Activated T-helper 1 cell treated with anti-CD3 and anti-CD28 coated beads, Interleukin-12 subunit alpha, Interleukin-12 subunit beta, Interleukin-2, Interleukin-4 antibody, amounts not matched to agents 30 ng/mL and 10 ng/mL and 1 ng/mL, durations not matched to agents 14 hours and 24 hours and 36 hours (primary cell): ENCODE measurements at places on chromosomes 11 and 22. TPM values are rescaled to one million over a fixed set of nuclear protein-coding genes. Genes with fewer than 3 reads are reported as not detected.

- DNase-seq: no peak
These were observed 911.9 kb downstream of the METTL15 start for GRCh38 chr11:29019960-29020683.

Gene ZFP91
- total RNA-seq: 59.2 and 60.2 TPM in 2 replicates

Gene CCDC116
- total RNA-seq: 0.54 and 0.73 TPM in 2 replicates

GRCh38 chr11:72820439-72821139 is 6.4 kb downstream of the ATG16L2 start:
- DNase-seq: no peak

Gene NDUFS8
- 137 and 144 TPM in 2 replicates for total RNA-seq

DNA sequence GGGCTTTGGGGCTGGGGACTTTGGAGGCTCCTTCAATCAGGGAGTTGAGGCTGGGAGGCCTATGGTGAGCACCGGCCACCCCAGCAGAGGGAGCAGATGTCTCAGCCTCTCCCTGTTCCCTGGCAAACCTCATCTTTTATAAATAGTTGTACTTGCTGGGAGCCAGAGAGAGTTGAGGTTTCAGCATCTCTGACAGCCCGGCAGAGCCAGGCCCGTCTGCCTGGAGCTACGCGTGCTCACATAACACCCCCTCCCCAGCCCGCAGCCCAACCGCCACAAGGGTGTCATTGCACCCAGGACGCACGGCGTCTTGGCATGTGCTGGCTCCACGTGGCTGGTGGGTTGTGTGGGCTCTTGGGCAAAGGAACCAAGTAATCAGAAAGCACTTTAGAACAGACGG is 127.1 kb downstream of the CHST1 start:
- no peak for DNase-seq

Gene CCDC87
- total RNA-seq: 0.29 and 0.37 TPM in 2 replicates

Gene KCTD14
- total RNA-seq: 0.16 and 0.49 TPM in 2 replicates

DNA sequence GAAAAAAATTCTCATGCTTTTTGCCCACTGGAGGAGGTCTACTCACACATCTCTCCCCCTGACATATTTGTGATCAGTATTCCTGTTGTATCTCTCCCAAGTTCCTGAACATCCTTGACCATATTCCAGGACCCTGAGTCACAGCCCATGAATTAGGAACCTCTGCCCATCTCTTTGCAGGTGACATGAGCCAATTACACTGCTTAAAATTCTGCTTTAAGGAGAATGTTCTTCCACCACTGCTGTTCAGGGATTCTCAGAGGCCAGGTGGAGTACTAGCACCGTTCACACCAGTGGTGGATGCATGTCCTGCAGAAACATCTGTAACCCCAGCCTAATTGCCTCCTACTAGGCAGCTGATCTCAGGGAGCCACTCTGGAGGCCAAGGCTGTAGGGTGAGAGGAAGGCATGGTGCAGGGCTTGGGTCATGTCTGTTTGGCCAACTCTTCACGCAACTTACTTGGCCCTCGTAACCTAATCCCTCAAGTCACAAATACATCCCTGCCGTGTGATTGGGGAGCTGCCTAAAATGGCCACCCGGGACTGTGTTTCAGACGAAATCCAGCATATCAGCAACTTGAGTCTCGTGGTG is 104.8 kb downstream of the GGTLC2 start:
- no peak for DNase-seq

Gene C11orf16
- total RNA-seq: not detected in 2 replicates

Gene APOA4
- total RNA-seq: not detected in 2 replicates

DNA sequence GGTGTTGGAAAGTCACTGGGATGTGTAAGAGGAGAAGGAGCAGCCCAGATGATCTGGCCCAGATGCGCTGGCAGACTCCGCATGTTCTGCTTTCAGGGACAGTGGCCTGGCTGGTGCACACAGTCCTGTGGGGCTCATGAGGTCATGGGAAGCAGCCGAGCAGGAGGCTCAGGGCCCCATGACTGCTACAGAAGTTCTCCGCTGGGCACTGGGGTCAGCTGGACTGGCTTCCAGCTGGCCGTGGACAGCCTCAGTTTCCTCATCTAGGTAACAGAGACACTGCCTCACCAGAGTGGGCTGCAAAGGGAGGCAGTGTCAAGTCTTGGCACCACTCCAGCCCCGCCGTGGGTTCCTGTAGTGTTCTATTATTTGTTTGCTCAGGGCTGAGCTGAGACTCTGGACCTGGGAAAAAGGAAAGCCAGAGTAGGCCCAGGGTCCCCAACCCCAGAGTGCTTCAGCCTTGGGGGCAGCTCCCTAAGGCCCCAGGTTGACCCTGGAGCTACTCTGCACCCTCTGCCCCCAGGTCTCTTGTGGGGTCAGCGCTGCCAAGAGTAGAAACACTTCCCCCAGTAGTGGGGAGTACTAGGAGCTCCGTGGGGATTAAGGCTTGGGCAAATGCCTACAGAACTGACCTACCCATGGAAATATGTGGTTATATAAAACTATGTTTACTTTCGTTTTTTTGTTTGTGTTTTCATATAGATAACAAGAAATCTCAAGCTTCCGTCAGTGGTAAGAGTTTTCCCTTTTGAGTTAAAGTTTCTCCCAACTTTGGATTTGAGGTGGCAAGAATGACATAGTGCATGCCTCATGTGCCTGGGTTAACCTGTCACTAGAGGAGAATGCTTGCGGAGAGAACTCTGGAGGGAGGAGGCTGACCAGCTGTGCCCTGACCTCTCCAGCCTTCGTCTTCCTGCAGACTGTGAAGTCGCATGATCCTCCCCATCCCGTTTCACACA is 45.3 kb downstream of the MED15 start:
- no peak for DNase-seq

DNA sequence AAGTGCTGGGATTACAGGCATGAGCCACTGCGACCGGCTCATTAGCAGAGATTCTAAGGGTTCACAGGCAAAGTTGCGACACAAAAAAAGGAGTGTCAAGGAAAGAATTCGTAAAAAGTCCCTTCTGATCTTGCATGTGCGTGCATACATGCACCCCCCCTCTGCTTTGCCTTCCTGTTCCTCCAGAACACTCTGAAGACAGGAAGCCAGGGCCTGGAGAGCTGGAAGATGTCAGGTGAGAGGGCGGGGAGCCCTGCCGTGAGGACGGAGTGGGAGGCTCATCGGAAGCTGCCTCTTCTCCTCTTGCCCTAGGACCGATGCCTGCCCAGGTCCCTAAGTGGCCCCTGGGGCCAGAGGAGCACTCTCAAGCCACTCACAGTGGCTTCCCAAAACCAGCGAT is 89.1 kb downstream of the LARGE1 start:
- no peak for DNase-seq

Gene OR56A5
- not detected in 2 replicates for total RNA-seq

DNA sequence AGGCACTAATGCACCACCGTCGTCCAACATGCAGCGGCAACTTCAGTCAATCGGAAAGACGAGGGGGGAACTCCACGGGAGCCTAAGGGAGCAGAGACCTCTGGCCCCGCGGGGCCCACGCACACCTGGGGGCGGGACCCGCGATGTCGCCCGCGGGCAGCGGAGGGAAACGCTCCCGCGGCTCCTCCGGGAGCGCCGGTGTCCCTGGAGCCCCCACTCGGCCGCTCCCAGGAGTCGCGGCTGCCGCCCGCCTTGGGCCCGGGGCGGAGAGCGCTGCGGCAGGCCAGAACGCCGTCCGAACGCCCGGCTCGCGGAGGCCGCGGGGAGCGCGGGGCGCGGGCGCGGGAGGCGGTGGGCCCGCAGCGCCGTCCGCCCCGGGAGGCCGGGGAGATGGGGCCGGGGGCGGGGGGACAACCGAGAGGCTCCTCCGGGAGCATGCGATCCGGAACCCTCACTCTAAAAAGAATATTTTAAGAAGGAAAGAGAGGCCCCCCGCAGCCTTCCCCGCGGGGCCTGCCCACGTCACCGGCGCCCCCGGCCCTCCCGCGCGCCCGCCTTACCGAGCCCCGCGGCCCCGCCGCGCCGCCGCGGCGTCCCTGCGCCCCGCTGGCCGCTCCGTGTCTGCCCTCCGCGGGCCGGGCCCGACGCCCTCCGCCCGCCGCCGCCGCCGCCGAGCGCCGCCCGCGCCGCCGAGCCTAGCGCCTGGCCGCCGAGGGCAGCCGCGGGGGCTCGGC is 86.6 kb upstream of the ARHGAP32 start:
- no peak for DNase-seq

GRCh38 chr11:26199331-26200095 is 132.4 kb upstream of the ANO3 start:
- no peak for DNase-seq

- DNase-seq: no peak
These were observed 53.6 kb downstream of the LRRC32 start for GRCh38 chr11:76616676-76617552.

Gene PGA5
- total RNA-seq: not detected in 2 replicates

DNA sequence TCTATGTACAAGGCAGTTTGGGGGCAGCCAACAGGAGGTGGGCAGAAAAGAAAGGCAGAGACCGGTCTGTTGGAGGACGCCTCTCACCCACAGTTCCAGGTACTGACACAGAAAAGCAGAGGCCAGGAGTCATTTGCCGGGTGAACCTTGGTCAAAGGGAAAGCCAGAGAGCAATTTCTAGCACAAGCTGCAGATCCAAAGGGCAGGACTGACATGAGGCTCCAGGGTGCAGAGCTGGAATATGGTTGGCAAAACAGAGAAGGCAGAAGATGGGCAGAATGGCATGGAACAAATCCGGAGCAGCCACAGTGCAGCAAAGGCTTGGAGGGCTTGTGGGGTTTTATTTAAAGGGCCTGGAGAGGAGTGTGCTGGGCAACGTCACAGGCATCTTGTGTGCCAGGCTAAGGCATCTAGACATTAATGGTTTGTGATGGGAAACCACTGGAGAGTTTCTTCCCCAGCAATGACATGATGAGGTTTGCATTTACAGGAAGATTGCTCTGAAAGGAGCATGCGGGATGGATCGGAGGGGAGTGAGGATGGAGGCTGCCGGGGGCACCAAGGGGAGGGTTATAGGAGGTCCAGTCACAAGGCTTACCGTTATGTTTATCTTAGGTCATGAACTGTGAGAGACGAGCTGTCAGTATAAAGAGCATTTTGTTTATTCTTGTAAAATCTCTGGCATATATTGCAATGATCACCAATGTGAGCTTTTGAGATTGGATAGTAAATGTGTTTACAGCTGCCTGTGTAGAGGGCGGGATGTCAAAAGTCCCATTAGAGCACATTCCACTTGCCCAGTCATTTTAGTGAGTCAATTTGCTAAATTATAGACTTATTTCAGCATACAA is 5.7 kb upstream of the MMP20 start:
- no peak for DNase-seq

DNA sequence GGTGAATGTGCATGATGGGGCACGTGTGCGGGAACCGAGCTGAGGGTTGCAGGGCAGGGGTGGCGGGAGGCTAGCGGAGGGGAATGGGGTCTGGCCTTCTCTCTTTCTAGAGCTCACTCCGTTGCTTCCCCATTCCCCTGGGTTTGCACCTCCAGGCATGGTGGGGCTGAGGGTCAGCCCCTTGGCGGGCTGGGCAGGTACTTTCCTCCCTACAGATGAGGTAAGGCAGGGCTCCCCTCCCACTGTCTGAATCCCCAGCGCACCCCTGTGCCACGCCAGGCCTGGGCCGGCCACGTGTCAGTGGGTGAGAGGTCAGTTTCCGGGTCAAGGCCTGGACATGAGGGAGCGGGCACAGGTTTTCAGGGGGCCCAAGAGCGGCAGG is 8.9 kb downstream of the SUSD2 start:
- DNase-seq: no peak

- DNase-seq: no peak
These were observed 222.0 kb downstream of the DBX1 start for GRCh38 chr11:19938169-19938856.

GRCh38 chr22:46040471-46041465 is 63.8 kb upstream of the WNT7B start:
- DNase-seq: no peak

Gene CARD18
- not detected in 2 replicates for total RNA-seq

Gene KIRREL3
- total RNA-seq: not detected in 2 replicates

Gene FXYD6
- not detected in 2 replicates for total RNA-seq

Gene EIF4G2
- 1,084 and 1,108 TPM in 2 replicates for total RNA-seq

DNA sequence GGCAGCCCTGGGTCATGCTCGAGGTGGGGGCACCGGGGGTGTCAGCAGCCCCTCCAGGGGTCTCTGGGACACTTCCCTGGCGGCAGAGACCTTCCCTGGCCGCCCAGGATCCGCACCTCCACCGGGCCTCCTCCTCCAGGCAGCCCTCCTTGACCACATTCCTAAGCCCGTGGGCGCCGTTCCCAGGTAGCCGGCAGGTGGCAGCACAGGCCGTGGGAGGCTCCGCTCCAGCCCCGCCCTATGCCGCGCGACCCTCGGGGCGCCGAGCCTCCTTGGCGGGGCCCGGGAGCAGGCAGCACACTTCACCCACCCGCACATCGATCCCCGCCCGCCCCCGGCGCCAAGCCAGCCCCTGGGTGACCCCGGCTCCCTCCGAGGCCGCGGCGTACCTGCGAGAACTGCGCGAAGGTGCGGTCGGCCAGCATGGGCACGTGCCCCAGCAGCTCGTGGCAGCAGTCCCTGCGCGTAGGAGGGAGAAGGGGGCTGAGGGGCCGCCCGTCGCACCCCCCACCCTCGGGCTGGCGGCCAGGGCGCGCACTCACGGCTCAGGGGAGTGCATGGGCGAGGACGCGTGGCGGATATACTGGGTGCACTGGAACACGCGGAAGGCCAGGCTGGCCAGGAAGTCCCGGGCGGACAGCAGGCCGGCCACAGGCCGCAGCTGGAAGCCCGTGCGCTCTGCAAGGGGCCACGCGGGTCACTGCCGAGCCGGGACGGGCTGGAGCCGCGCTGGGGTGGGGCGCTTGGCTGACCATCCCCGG is 5.3 kb upstream of the INS start:
- DNase-seq: no peak

Gene API5
- 165 and 167 TPM in 2 replicates for total RNA-seq

- no peak for DNase-seq
These were observed 125.5 kb upstream of the SERPIND1 start for GRCh38 chr22:20648306-20648903.

Gene TRIM51
- total RNA-seq: not detected in 2 replicates

DNA sequence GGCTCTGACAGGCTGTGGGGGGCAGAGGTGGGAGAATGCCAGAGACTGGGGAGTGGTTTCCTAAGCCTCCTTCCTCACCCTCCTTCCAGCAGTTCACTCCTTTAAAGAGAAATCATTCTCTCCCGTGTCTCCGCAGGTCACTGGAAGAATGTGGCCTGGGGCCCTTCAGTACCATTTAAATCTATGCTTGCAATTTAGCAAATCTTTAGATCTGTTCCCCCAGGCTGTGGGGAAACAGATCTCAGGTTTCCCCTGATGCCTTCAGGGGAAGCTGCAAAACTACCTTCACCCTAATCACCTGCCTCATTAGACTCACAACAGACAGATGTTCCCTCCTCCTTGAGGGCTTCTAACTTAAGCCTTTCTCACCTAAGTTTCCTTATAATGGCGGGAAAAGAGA is 55.3 kb downstream of the KIRREL3 start:
- DNase-seq: no peak

GRCh38 chr22:20176421-20177085 is 25.7 kb upstream of the CCDC188 start:
- no peak for DNase-seq

GRCh38 chr11:45481026-45481425 is 184.4 kb downstream of the CHST1 start:
- no peak for DNase-seq

Gene TYR
- not detected in 2 replicates for total RNA-seq

- no peak for DNase-seq
These were observed 10.8 kb downstream of the PANX1 start for GRCh38 chr11:94139416-94139815.
